ENCODE measurements at places on chromosomes 5 and 9.

DNA sequence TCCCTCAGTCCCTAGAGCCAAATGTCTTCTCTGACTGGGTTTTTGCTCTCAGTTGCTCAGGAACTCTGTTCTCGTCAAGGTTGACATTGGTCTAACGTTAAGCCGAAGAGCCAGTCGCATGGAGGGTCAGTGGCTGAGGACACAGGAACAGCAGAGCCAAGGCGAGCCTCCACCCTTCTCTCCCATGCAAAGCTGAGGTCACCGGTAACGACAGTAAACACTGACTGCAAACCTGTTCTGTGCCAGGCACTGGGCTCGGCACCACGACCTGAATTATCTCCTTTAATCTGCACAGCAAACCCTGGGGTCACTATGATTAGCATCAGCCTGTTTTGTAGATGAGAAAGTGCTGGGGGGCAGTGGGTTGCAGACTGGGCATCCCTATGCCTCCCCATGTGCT, 171.0 kb downstream of the COL23A1 start:
- DNase-seq = no peak

- DNase-seq = no peak
Measured at GRCh38 chr5:163916376-163916775, 411.0 kb downstream of the MAT2B start.

DNA sequence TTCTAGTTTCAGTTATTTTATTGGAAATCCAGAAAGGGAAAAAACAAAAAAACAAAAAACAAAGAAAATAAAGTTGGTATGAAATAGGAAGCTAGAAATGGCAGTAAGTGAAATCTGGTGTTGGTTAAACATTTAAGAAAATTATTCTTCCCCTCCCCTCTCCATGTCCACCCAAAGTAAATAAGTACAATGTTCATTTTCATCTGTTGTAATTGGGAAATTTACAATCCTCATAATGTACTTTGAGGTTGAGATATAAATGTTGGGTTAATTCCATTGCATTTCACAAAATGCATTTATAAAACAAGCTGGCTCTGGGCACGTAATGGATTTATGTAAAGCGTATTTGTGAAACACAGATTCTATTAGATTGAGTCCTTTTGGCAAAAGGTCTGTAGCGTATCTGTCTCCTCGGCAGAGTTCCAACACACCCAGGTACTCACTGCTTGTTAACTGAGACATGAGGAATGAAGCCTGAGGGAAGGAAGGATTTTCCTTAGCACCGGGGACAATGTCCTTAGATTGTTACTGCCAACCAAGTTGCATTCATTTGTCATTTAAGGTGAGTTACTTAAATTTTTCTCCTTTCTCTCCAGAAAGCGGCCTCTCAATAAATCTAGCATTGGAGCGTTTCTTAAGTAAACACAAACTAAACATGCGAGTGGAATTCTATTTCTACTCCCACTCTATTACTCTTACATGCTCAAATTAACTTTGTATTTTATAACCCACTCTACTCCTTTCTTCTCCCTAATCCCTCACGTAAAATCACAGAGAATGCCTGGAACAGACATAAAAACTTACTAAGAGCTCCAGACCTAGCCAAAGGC, 912.3 kb upstream of the WWC1 start:
- DNase-seq = no peak

- no peak for DNase-seq
Measured at GRCh38 chr9:93295456-93296076, 111.6 kb downstream of the WNK2 start.

- DNase-seq = no peak
Measured at GRCh38 chr5:124697933-124698591, 48.4 kb downstream of the ZNF608 start.

DNA sequence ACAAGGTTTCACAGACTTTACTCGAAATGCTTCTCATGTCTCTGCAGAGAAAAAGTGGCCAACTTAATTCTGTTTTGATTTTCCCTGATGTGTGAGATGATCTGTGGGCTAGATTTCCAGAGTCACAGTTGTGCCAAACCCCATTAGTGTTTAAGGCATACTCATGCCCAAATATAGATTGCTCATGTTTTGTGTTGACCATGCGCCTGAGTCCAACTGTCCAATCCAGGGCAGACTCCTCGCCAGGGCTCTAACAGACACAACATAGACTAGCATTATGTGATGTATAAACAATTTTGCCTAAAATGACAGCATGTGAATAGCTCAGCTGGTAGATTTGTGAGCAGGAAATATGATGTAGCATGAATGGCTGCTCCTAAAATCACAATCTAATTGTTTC, 128.1 kb downstream of the PRDM6 start:
- DNase-seq = no peak

- DNase-seq = no peak
Measured at GRCh38 chr9:93591301-93592007, 15.1 kb downstream of the PHF2 start.

DNA sequence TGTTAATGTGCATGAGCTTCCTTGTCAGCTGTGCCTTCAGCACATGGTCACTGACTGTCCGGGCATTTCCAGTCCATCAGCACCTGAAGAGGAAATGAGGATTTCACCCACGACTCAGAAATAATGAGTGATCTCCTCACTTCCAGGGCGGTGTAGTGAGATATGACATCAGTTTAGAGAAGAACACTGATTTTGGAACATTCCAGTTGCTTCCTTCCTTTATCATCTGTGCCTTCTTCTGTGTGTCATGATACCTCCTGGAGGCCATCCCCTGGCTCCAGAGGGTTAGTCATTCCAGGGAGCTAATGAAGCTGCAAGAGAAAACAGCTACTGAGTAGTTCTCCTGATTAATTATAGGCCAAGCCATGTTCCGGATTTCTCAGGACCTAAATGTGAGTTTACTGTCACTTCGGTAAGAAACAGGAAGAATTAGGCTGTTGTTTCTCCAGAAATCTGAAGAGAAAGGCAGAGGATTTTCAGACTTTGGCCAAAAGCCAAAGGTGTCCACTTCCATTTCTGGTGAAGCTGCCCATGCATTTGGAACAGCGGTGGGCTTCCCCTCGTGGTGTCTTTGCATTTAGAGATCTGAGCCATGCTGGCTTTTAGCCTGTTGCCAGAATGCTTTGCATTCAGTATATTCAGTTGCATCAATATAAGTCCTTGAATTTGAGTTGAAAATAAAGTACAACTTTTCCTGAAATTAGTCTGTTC, 161.3 kb upstream of the OTULINL start:
- DNase-seq = no peak

DNA sequence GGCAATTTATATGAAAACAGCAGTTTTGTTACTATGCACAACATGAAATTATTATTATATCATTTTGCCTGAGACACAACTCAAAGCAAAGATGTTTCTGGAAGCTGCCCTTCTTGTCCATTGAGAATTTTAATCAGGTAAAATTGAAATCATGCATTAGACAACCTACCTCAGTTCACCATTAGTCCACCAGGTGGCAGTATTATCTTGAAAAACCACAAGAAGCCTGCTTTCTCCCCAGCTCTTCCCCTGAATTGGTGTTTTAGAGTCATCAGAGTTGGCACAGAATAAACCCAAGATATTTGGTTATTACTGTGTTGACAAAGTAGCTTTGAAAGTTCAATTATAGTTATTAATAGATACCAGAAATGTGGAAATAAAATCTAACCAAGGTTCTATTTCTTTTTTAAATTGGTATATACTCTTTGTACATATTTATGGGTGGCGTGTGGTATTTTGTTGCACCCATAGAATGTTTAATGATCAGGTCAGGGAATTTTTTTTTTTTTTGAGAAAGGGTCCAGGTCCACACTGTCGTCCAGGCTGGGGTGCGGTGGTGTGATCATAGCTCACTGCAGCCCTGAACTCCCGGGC, 25.7 kb downstream of the UTP15 start:
- DNase-seq = peak; percentile 83

GRCh38 chr5:63916786-63917185, 45.5 kb downstream of the HTR1A start:
- no peak for DNase-seq

DNA sequence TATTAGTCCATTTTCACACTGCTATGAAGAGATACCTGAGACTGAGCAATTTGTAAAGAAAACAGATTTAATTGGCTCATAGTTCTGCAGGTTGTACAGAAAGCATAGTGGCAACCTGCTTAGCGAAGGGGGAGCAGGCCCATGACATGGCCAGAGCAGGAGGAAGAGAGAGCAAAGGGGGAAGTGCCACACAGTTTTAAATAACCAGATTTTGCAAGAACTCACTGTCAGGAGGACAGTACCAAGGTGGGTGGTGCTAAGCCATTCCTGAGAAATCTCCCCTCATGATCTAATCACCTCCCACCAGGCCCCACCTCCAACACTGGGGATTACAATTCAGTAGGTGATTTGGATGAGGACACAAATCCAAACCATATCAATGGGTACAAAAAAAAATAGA, 16.8 kb upstream of the PCSK5 start:
- DNase-seq = no peak

- DNase-seq = no peak
Measured at GRCh38 chr5:14374100-14374499, 207.5 kb upstream of the OTULINL start.

DNA sequence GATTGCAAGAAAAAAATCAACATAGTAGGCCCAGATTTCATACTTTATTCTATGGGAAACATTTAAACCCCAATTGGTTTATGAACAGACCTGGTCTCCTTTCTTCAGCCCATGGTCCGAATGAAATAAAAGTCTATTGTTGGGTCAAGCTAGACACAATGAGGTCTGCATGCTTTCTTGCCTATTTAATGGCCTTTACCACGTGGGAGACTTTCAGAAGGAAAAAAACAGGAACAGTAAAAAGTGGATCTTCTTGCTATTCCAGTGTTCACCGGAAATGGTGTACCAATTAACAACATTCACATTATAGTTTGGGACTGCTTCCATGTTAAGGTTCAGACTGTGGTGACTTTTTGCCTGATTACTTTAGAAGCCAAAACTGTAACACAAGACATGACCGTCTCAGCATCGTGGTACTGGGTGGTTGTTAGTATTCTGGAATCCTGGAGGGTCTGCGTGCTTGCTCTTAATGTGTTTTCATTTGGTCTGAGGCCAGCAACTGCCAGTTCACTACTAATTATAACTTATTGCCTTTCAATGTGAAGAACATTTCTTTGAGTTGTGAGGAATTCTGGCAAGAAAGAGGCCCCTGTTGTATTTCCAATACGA, 85.4 kb upstream of the PRRC1 start:
- DNase-seq = no peak

DNA sequence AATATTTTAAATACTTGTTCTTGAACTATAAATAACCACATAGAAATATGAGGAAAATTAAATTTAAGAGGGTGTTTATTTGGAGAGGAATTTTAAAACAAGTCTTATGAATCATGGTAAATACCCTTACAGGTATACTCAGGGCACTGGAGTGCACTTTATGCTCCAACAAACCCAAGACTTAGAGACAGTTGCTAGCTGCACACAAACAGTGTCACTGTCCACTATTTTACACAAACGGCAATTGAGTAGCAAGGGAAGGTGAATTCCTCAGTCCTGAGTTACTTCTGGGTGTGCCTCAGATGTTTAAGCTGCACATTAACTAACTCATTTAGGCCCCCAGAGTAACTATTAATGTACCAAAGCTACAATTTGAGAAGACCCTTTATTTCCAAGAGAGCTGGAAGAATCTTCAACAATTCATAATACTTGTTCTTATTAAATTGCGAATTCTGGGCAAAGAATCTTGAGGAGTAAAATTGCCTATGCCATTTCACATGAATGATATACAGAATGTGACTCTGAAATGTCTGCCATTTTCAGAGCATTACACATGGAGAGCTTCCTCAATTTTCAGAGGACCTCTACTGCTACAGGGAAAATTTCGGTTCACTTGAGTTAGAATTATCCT, 371.2 kb downstream of the PDE4D start:
- DNase-seq = no peak

DNA sequence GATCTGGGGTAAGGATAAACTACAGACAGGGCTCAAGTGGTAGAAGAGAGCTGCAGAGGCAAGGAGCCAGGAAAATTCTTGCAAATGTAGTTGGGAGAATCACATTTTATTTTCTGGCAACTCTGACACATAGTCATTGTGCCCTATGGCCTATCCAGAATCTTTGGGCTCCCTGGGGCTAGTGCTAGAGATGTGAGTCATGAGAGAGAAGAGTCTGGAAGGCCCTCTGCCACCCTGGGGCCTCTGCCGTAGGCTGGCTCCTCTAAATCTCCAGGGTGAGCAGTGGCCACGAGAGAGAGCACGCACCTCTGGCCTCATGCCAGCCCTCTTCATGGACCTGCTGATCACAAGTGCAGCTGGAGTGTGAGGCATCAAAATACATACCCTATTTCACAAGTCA, 74.3 kb upstream of the SSBP2 start:
- DNase-seq = no peak

- no peak for DNase-seq
Measured at GRCh38 chr9:115980976-115981375, 172.6 kb upstream of the PAPPA start.

GRCh38 chr9:127953768-127954505, 16.3 kb upstream of the DPM2 start:
- DNase-seq = no peak

- DNase-seq = peak; percentile 55
Measured at GRCh38 chr9:12884736-12885395, 110.0 kb downstream of the LURAP1L start.

Data from HCT116 (cell line).